Activated CD8-positive, alpha-beta T cell treated with anti-CD3 and anti-CD28 coated beads for 36 hours (primary cell): ENCODE measurements at places on chromosomes 1 and 21.

GRCh38 chr1:10685196-10685807, 111.1 kb downstream of the CASZ1 start:
- DNase-seq, result no peak

GRCh38 chr1:41394369-41394744, 33.1 kb downstream of the FOXO6 start:
- no peak for DNase-seq

- DNase-seq, result no peak
These were observed 9.6 kb downstream of the LRRC53 start for GRCh38 chr1:74502858-74503257.

- DNase-seq, result peak; percentile 81
These were observed 1.1 kb downstream of the IGSF8 start for GRCh38 chr1:160097151-160097910.

DNA sequence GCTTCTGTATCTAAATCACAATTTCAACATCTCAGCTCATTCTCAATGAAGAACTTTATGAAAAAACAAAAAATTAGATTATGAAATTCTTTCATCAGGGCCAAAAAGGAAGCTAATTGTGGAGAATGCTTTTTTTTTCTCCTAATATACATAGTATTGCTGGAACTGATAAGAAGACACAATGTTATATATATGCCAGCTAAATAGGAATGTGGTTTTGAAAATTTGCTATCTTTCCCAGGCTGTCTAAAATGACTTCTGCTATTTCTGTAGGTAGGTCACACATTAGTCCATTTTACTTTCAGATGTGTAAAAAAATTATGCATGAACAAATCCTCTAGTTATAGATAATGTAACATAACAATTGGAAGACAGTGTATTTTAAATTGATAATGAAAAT, 732.9 kb downstream of the RWDD3 start:
- no peak for DNase-seq

GRCh38 chr1:26734501-26735058, 38.8 kb downstream of the ARID1A start:
- no peak for DNase-seq

DNA sequence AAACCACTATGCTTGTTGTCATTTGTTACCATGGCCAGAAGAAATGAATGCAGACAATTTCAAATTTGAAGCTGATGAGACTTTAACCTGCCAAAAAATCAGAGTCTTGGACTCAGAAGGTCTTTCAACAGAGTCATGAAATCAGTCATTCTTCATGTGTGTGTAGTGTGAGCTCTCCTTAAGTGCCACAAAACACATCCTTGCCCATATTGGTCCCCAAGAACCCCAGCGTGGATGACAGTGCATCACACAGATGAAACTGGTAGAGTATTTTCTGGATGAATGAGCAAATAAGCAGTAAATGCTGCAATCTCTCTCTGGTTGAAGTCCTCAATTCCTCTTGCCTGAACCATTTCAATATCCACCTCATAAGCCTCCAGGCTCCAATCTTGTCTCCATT, 28.7 kb upstream of the ETS2 start:
- DNase-seq, result peak; percentile 23

DNA sequence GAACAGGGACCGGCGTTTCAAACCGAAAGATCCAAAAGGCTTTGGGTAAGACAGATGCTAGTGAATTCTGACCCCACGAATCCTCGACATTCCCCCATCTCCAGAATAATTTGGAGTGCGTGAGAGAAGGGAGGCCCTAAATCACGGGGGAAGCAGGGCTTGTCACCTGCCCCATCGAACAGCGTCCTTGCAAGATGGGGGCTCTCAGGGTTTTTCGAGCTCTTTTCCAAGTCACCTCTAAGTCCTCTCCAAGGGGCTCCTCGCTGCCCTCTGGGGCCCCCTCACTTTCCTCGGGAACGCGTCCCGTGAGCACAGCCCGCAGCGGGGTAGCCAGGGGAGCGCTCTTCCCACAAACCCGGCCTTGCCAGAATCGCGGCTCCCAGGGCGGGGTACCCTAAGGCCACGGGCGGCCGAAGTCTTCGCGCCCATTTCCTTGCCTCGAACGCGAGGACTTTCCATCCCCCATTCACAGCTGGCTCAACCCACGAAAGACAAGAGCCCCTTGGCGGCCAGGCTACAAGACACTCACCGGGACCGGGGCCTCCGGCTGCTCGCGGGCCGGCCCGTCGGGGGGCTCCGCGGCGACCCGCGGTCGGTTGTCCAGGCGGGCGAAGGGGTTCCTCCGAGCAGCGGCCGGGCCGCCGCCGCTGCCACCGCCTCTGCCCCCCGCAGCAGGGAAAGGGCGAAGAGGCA, 546 bp downstream of the DONSON start:
- DNase-seq, result peak; percentile 46

- no peak for DNase-seq
These were observed 71.0 kb downstream of the AJAP1 start for GRCh38 chr1:4725416-4725815.

- DNase-seq, result no peak
These were observed 173.0 kb downstream of the NTMT2 start for GRCh38 chr1:170318736-170319135.

GRCh38 chr1:206578068-206578977, 33.9 kb downstream of the EIF2D start:
- peak; percentile 63 for DNase-seq

- no peak for DNase-seq
These were observed 56.8 kb downstream of the SKI start for GRCh38 chr1:2284932-2285331.

- DNase-seq, result no peak
These were observed 207.2 kb downstream of the PTGER3 start for GRCh38 chr1:70840260-70840953.

DNA sequence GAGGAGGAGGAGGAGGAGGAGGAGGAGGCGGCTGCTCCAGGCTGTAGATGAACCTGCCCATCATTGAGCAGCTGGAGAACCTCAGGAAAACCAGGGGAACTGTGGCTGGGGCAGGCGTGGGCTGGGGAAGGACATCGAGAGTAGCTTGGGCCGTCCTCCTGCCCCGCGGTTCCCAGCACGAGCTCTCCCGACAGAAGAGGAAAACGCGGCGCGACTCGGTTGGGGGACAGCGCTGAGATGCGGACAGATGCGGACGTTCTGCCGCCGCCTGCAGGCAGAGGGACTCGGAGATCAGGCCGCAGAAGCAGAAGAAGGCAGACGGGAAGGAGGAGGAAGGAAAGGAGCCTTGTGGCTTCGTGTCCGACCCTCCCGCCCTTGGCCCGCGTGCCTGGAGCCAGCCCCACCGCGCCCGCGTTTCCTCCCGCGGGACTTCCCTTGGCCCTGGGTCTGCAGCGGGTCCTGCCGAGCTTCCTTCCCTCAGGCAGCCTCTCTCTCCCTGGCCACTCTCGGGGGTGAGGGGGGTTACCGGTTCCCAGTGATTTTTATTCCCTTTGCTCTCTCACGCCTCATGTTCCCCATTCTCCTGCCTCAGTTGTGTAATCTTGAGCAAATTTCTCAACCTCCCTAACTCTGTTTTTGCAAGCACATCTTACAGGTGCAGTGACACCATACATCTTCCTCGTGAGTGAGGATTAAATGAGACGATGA, 1.7 kb upstream of the TNFRSF9 start:
- peak; percentile 53 for DNase-seq

GRCh38 chr1:247277191-247277590, 21.3 kb downstream of the VN1R5 start:
- DNase-seq, result no peak

- no peak for DNase-seq
These were observed 12.1 kb downstream of the SLFNL1 start for GRCh38 chr1:41009466-41009865.

GRCh38 chr1:58264462-58264861, 282.1 kb downstream of the OMA1 start:
- no peak for DNase-seq

DNA sequence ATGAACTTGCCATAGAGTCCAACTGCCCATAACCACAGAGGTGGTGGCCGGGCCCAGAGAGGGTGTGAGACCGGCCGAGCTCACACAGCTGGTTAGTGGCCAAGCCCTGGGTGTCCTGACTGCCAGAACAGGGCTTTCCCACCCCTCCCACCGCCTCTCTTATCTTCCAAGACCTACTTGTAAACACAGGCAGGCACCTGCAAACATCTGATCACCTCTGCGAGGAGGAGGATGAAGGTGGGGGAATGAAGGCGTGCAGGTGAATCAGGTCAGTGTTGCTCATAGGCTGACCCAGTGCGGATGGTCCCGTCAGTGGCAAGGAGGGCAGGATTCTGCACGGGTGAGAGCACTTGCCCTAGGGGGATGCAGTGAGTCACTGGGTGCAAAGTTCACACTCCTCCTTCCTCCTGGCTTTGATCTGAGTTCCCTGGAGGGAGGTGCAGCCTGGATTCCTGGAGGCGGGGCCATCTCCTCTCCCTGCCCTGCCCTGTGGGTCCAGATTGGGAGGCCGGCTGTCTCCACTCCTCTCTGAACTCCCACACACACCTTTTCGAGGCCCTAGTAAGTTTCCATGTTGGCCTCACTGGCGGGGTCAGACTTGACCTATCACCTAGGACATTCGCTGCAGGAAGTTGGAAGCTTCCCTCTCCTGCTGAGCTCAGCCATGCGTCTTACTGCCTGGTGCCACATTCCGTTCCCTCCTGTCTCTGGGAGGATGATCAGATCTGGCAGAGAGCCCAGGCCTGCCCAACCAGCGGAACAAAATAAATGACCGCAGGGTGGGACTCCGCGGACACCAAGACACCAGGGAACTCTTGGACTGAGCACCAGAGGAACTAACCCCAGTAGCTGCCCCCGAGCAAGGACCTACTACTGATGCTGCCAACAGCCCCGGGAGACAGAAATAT, 7.3 kb downstream of the UQCRHL start:
- DNase-seq, result no peak

GRCh38 chr1:29333008-29333407, 96.7 kb downstream of the PTPRU start:
- DNase-seq, result no peak

DNA sequence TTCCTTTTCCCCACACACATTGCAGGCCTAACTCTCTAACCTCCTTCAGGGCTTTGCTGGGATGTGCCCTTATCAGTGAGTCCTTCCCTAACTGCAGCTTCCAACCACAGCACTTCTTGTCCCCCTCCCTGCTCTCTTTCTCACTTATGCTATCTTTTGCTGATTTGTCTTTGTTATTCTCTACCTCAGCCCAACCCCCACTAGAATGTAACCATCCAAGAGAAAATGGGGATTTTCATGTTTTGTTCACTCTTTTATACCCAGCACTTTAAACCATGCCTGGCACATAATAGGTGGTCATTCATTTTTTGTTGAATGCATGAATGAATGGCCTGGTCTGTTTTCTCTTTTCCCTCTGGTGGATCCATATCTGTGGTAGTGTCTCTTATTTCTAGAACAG, 243.5 kb downstream of the KAZN start:
- no peak for DNase-seq

DNA sequence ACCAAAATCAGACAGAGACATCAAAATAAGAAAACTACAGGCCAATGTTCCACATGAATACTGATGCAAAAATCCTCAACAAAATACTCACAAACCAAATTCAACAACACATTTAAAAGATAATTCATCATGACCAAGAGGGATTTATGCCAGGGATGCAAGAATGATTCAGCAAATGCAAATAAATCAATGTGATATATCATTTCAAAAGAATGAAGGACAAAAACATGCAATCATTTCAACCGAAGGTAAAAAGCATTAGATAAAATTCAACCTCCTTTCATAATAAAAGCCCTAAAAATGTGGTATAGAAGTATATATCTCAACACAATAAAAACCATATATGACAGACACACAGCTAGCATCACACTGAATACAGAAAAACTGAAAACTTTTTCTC, 81.5 kb upstream of the LYPLAL1 start:
- DNase-seq, result no peak

DNA sequence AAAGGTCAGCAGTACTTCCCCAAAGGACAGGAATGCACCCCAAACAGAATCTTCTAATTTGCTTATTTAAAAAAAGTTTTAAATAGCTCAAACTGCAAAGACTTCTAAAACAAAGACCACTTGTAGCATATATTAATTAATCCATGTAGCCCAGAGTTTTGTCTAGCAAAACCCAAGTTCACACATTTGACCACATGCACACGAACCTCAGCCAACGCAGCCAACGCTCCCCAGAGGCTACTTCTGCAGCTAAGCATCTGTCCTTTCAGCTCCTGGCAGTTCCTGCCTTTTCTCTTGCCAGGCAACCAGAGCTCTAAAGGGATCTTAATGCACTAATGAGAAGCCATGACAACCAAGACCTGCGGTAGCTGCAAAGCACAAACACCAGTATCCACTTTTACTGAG, 89.6 kb downstream of the RERE start:
- DNase-seq, result no peak

DNA sequence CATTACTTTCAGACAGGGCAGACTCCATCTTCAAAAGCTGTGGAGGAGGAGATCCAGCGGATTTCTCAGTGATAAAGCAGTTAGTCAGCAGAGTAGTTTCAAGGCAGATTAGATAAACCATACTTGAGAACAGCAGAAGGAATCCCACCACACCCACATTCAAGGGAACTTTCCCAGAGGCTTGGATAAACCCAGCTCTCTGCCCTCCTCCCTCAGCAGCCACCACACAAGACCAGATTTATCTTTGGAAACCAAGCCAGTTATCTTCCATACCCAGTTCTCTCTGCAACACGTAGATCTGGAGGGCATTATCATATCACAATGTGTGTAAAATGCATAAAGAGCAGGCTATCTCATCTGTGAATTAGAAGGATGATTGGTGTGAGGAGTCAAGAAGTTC, 40.2 kb downstream of the GFI1 start:
- DNase-seq, result no peak

GRCh38 chr1:179775009-179775408, 31.9 kb downstream of the FAM163A start:
- DNase-seq, result no peak

DNA sequence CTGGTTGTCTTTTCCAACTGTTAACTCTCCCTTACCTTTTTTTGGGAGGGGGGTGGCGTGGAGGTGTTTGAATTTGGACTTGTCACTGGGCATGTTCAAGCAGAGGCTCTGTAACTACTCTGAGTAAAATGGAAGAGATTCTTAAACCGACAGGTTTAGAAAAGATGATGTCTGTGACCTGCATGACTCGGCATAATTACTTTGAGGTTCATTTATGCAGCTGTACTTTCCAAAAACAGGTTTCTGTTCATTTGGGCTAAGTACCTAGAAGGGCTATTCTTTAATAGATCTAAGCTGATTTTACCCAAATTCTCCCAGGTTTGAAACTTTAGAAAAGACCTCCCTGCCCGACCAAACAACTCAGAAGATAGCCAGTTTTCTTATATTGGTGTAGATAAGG, 80.3 kb downstream of the SLC35A3 start:
- no peak for DNase-seq

- DNase-seq, result peak; percentile 74
These were observed 48.4 kb downstream of the COLGALT2 start for GRCh38 chr1:183989078-183989577.

DNA sequence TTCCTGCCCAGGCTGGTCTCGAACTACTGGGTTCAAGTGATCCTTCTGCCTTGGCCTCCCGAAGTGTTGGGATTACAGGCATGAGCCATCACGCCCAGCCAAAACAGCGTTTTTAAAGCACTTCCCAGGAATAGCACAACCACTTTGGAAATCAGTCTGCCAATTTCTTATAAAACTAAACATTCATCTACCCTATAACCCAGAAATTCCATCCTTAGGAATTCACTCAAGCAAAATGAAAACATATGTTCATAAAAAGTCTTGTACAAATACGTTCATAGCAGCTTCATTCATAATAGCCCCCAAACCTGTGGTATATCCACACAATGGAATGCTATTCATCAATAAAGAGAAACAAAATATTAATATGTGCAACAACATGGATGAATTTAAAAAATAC, 36.1 kb downstream of the PHC2 start:
- DNase-seq, result no peak

- peak; percentile 63 for DNase-seq
These were observed 48.5 kb downstream of the GNG4 start for GRCh38 chr1:235601104-235601503.

- DNase-seq, result no peak
These were observed 578 bp downstream of the USP21 start for GRCh38 chr1:161159913-161160243.
